Stimulated activated CD8-positive, alpha-beta memory T cell treated with anti-CD3 and anti-CD28 coated beads, Interleukin-7, amount 100 ng/mL, for 1 hour (primary cell): ENCODE measurements at places on chromosomes 4 and X.

- no peak for DNase-seq
These were observed 6.7 kb upstream of the IRAK1 start for GRCh38 chrX:154026136-154027021.

GRCh38 chr4:40954088-40954668, 204.4 kb downstream of the NSUN7 start:
- DNase-seq = no peak

DNA sequence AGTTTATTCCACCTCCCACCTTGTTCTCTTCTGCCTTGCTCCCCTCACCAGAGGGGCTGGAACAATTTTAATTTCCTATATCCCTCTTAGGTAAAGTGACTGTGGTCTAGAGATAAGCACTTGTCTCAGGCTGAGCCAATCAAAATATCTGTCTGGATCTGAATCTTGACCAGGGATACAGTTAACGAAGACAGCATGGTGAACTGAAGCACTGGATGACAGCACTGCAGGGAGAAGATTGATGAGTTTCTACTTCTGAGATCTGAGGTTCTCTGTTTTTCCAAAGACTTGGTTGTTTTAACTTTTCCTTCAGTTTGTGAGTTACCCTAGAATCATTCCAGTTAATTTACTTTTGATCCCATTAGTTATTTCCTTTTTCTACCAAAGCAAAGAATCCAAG, 13.2 kb downstream of the GNPDA2 start:
- no peak for DNase-seq

GRCh38 chrX:124960454-124960853, 359.2 kb upstream of the TEX13C start:
- DNase-seq = no peak

GRCh38 chrX:13360146-13360545, 40.3 kb upstream of the ATXN3L start:
- no peak for DNase-seq

- DNase-seq = no peak
These were observed 18.4 kb upstream of the CTSO start for GRCh38 chr4:155972098-155972497.

DNA sequence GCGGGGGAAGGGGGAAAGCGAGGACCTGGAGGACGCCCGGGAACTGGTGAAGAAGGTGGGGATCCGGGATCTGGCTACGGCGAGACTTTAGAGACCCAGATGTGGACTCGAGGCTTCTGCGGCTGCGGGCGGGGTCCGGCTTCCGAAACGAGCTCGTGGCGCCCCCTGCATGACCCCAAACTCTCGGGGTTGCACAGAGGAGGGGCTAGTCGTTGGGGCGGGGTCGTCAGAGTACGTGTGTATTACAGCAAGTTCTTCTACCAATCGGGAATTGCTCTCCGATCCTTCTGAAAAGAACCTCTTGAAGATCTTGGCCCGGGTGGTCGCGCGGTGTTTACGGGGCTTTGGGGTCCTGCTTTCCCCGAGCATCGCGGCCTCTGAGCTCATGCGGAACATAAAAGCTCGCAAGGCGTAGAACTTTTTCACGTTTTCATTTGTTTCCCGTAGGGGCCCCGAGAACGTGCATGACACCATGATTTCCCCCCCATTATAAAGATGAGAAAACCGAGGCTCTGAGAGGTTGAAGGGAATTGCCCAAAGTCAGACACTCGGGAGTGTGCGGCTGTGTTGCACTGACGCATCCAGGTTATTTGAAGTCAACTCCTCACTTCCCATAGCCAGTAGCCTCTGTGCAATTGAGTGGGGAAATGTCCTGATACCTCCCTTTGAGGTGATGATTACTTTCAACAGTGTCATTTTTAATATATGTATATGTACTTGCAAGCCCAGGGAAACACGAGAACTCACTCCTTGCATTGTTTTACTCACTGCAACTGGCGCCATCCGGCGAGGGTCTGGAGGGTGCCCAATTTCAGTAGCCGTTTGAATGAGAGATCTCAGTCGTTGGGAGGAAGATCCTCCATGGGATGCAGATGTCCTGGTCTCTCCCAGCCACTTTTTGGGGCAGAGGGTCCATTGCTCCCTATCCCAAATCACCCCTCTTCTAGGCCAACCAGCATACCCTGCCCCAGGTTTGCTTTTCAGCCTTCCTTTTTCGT, at the start of gene BEND4:
Gene BEND4, minus strand, starts transcription at position 149 of the 998 bp plus-strand sequence. CDS start 512 bp downstream, outside the sequence.
- no peak for DNase-seq
